ENCODE measurements at places on chromosomes 12 and 14.

- no peak for DNase-seq
Observed at GRCh38 chr14:92572050-92572449, 58.5 kb downstream of the RIN3 start.

GRCh38 chr14:45125754-45126153 is 8.5 kb downstream of the FKBP3 start:
- DNase-seq, result no peak

- DNase-seq, result no peak
Observed at GRCh38 chr14:61077951-61078720, 97.1 kb downstream of the SLC38A6 start.

DNA sequence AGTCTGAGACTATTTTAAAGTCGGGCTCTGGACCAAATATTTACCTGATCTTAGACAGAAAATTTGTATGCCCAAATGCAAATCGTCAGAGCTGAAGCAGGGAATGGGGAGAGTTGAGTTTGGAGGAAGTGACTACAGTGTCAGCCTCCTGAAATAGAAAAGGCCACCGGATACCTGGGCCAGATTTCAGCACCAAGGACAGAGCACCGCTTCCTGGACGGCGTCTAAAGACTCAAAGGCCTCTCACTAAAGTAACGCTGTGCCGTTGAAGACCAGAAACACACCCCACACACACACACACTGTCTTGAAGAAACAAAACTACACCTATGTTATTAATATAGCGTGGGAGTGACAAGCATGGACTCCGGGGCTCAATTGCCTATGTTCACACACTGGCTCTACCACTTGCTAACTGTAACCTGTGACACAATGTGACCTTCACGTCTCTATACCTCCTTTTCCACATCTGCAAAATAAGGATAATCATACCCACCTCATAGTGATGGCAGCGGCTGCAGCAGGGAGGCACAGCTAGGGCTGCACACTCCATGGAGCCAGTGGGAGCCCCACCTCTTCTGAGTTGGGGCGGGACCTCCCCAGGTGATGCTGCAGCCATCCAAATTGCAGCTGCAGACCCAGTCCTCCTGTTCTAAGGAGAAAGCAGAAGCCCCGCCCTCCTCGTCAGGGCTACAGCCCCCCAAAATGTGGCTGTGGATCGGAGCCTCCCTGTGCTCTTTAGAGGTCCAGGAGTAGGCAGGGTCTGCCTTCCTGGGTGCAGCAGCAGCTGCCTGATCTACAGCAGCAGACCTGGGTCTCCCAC is 35.6 kb downstream of the KRT76 start:
- no peak for DNase-seq

GRCh38 chr12:110889361-110889760 is 31.0 kb downstream of the MYL2 start:
- DNase-seq, result no peak
